ENCODE measurements at places on chromosomes 11 and 22.
A peak's percentile ranks its signal among the peaks of the same experiment; 100 is the strongest.

DNA sequence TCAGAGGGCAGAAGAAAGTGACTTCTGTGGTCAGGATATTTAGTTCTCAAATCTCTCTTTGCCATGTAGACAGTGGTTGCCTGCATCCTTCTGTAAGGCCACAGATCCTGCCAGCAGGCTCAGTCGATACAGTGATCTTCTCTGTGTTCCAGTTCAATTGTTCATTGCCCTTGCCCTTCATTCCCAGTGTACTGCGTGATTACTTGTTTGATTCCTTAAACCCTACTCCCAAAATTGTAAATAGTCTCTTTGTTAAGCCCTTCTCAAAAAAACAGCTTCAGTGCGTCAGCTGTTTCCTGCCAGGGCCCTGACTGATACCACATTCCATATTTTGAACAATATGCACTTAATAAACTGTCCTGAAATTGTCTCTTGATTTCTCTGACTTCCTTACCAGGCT, 9.3 kb upstream of the TYR start:
- DNase-seq: no peak

- no peak for DNase-seq
These were observed 3.4 kb downstream of the TSKU start for GRCh38 chr11:76786441-76787014.

GRCh38 chr22:30892286-30892685, 76.3 kb downstream of the MORC2 start:
- no peak for DNase-seq

- no peak for DNase-seq
These were observed 529.6 kb downstream of the BRD1 start for GRCh38 chr22:49297871-49298721.

DNA sequence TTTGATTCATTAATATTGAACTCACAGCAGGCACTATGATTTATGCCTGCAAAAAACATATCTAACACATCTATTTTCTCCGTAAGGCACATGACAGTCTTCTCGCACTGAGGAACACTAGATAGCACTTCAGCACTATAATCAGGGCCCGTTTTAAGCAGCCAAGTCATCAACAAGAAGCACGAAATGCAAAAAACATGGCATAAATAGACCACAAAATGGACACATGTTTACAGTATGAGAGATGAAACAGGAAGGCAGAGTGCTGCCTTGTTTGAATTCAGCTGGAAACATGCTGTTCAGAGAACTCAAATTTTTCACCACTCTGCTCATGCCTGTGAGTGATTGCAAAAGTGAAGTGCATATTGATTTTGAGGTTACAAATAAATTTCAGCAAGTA, 205.8 kb upstream of the PDGFD start:
- no peak for DNase-seq

- DNase-seq: no peak
These were observed 64.7 kb upstream of the APOA1 start for GRCh38 chr11:116901964-116902688.

- DNase-seq: no peak
These were observed 41.9 kb downstream of the KCNJ1 start for GRCh38 chr11:128825050-128825784.

GRCh38 chr11:86183694-86184093, 60.9 kb upstream of the EED start:
- DNase-seq: no peak

GRCh38 chr11:23124249-23124648, 264.0 kb upstream of the CCDC179 start:
- no peak for DNase-seq

- DNase-seq: no peak
These were observed 29.7 kb upstream of the ABCC8 start for GRCh38 chr11:17506314-17506713.

- no peak for DNase-seq
These were observed 38.3 kb upstream of the RAB1B start for GRCh38 chr11:66230156-66230555.

- DNase-seq: no peak
These were observed 21.9 kb downstream of the NEAT1 start for GRCh38 chr11:65444314-65445051.

- DNase-seq: no peak
These were observed 52.6 kb downstream of the MICAL3 start for GRCh38 chr22:17971711-17972110.

- DNase-seq: no peak
These were observed 22.8 kb downstream of the PPARA start for GRCh38 chr22:46173152-46173551.

DNA sequence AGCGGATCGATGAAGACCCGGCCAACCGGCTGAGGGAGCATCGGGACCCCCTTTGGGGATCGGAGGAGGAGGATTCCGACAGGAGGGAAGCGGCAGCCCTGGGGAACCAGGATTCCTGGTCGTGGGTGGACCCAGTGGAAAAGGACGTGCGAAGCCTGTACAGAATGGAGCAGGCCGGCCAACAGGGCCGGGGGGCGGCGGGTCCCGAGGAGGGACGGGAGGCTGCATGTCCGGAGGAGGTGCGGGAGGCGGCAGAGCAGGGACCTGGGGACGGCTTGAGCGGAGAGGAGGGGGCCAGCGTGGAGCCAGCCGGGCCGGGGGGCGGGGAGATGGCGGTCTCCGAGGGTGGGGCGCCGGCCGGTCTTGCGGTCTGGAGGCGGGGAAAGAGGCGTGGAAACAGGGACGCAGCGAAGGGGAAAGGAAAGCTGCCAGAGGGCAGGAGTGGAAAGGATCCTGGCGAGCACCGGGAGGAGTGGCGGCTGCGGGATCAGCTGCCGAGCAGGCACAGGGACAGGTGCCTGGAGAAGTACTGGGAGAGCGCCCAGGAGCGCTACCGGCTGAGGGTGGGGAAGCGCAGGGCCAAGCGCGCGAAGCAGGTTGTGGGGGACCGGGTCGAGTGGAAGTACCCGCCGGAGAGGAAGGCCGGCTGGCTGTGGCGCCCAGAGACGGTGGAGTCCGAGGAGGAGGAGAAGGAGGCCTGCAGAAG, at the start of gene ANO5:
Gene ANO5 (plus strand): TSS at position 444 of the 706 bp plus-strand sequence. CDS start 408 bp downstream, outside the sequence.
- DNase-seq: peak; percentile 10

DNA sequence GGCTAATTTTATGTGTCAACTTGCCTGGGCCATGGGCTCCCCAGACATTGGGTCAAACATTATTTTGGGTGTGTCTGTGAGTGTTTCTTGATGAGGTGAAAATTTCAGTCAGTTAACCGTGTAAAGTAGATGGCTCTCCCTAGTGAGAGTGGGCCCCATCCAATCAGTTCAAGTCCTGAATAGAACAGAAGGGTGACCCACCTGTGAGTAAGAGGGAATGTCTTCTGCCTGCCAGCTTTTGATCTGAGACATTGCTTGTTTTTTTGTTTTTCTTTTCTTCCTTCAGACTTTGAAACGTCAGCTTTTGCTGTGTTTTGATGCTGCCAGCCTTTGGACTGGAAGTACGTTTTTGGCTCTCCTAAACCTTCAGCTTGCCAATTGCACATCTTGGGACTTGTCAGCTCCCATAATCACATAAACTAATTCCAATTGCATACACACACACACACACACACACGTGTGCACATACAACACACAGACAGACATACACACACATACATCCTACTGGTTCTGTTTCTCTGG, 300.1 kb downstream of the CNTN5 start:
- DNase-seq: no peak

GRCh38 chr11:124867700-124868099, 2.5 kb downstream of the ROBO3 start:
- no peak for DNase-seq

DNA sequence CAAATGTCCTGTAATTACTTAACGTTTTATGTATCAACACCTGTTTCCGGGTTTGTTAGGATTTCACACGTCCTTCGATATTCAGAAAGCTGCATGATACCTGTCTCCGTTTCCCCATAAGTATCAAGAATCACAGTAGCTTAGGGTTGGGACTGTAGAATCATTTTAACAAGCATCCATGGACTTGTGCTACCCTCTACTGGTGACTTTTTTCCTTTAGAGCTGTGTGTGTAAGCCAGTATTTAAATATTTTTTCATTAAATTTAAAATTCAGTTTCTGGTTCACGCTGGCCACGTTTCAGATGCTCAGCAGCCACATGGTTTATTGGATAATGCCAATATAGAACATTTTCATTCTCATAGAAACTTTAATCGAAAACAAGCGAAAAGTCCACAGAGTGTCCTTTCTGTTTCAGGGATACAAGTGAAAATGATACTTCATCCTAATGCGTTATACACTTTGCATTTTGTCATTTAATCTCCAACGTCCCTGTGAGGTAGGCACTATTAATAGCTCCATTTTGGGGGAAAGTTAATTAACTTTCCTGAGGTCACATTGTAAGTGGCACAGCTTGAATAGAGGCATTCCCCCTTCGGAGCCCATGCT, 61.5 kb upstream of the SLC25A18 start:
- no peak for DNase-seq

DNA sequence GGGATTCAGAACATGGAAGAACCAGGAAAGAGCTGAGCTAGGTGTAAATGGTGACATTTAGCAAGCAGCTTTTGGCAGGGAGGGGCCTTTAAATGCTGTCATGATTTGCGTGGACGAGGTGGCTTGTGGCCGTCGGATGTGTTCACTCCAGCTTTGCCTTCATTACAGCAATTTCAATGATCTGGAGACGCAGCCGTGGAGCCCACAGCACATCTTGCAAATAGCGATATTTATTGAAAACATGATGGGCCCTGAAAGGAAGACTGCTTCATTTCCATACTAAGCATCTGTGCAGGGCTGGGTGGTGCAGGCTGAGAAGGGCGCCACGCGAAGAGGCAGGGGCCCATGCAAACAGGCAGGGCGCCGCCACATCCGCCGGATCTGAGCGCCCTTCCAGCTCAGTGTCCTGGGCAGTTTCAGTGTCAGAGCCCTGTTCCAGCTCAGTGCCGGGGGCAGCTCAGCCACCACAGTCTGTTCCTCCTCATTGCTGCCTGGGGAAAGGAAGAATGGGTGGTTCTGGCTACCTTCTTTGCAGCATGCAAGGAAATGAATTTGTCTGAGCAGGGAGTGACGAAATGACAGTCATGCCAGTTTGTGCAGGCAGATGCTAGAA, 111.1 kb upstream of the TTC12 start:
- DNase-seq: no peak

DNA sequence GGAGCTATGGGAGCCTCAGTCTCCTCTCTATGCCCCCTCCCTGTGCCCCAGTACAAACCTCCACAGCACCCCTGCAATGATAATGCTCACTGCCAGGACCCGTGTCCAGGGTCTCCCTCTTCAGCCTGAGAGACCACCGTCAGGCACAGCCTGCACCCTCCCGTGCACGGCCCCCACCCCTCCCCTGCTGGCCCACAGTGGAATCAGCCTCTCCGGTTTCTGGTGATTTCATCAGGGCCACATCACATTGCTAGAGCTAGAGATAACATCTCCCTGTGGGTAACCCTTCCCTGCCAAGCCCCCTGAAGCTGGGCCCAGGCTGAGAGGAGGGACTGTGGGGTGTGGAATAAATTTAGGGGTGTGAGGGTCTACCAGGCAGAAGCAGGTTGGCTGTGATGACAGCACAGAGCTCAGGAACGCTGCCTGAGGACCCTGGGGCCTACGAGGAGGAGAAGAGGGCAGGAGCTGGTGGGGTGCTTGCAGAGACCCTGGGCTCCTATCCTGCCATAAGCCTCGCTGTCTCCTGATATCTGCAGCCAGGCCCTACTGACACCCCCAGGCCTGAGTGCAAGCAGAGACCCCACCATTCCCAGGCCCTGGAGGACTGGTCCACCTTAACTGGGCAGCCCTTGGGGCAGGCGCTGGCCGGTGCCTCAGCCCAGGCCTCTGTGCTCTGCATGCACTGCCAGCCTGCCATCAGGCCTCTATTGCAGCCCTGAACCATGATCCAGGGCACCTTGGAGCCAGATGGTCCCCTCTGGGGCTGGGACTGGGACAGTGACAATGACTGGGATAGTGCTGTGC, at the start of gene KLHDC7B:
Gene KLHDC7B (plus strand): TSS at position 378 of the 804 bp plus-strand sequence. CDS start 345 bp downstream, at position 723.
- DNase-seq: no peak

- DNase-seq: no peak
These were observed 29.4 kb upstream of the RRAS2 start for GRCh38 chr11:14388352-14388751.

DNA sequence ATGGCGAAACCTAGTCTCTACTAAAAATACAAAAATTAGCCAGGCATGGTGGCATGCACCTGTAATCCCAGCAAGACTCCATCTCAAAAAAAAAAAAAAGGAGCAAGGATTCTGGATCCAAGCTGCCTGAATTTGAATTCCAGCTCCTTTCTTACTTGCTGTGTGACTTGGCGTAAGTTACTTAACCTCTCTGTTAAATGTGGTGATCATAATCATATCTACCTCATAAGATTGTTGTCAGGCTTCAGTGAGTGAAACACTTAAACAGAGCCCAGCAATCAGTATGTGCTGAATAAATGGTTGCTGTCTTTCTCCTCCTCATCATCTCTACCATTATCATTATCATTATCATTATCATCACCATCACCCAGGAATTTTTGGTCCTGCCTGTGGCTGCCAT, 2.7 kb downstream of the MB start:
- DNase-seq: no peak

DNA sequence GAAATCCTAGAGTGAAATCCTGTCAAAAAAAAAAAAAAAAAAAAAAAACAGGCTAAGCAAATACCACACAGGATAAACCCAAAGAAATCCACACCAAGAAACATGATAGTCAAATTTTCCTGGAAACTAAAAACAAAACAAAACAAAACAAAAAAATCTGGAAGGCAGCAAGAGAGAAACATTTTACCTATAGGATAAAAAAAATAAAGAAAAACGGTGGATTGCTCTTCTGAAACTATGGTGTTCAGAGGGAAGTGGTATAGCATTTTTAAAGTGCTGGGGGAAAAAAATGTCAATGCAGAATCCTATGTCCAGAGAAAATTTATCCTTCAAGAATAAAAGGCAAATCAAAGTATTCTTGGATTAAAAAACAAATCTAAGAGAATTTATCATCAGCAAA, 41.6 kb upstream of the CBX7 start:
- no peak for DNase-seq

- DNase-seq: no peak
These were observed 579.7 kb upstream of the CCDC90B start for GRCh38 chr11:83865636-83866461.

GRCh38 chr11:134866215-134866614, 454.2 kb upstream of the B3GAT1 start:
- no peak for DNase-seq

DNA sequence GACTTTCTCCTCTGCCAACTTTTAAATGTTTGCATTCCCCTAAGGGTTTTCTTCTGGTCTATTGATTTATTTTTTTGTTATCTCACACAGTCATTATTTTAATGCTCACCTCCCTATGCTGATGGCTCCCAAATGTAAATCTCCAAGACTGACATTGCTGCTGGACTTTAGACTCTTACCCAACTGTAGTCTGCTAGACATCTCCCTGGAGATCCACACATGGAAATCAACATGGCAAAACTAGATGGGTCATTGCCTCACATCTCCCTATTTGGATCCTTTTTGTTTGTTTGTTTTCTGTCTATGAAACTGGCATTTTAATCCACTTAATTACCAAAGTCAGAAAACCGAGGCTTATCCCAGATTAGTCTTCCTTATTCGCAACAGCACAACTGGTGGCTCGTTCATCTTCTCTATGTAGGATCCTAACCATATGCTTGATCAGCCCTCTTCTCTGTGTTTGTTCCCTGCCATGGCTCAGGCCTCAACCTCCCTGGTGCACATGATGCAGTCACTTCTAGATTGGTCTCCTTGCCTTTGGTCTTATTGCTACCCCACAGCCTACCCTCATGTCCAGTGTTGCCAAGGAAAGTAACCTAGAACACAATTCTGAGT, 37.3 kb downstream of the SC5D start:
- no peak for DNase-seq

All from activated gamma-delta T cell (primary cell).